ENCODE measurements at places on chromosomes 2 and 18.

DNA sequence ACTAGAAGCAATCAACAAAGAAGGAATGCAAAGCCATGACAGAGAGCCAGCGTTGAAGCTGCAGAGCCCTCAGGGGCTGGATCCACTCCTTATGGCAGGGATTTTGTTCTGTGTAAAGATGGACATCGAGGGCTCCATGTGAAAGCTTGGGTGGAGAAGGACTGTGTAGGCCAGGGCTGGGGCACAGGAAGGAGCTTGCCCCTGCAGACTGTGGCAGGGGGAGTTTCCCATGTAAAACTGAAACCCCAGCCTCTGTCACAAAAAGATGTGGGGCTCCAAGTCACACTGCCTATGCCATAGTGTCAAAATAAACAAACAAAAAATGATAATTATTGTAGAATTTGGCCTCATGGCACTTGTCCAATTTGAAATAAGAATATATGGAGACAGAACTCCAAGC, 408.7 kb upstream of the HS6ST1 start:
- no peak for DNase-seq

DNA sequence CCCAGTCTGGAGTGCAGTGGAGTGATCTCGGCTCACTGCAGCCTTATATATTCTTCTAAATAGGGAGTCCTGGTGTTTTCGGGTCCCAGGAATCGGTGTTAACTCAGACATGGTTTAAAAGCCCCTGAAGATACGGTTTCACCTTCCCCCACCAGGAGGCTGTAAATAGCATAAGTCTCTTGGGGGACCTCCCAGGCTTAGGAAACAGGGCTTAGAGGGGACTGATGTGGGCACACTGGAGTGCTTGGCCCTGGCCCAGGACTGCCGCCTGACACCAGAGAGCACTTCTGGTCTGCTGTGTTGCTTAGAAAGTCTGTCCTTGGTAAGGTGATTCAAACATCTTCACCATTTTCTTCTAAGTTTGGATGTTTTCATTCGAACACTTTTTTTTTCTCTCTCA, 39.7 kb upstream of the MAP4K4 start:
- DNase-seq: no peak

DNA sequence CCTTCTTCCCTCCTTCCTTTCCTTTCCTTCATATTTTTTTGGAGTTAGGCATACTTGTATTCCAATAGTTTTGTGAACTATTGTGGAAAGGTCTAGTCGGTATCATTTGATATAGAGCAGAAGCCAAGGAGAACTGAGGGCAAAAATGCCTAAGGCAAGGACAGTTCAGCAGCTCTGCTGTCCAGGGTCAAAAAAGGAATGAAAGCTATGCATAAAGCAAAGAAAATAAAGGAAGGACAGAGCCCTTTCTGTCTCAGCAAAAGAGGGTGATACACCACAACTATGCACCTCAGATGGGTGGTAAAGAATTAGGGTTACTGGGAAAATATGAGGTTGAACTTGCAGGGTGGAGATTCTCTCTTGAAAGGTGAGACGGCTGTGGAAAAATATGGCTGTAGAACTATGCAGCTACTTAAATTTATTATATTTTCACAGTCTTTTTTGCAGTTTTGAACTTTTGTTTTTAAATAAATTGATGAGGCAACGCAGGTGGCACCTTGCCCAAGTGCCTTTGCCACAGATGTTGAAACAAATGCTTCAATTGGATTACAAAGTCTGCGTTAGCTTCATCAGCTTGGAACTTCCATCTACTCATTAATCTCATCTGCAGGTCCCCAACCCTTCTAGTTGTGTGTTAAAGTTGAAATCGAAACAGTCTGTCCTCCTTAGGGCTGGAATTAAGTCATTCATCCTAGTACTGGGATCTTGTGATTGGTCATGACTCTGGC, 20.8 kb downstream of the LHCGR start:
- no peak for DNase-seq

- no peak for DNase-seq
Measured at GRCh38 chr2:72914589-72915319, 2.6 kb upstream of the EMX1 start.

DNA sequence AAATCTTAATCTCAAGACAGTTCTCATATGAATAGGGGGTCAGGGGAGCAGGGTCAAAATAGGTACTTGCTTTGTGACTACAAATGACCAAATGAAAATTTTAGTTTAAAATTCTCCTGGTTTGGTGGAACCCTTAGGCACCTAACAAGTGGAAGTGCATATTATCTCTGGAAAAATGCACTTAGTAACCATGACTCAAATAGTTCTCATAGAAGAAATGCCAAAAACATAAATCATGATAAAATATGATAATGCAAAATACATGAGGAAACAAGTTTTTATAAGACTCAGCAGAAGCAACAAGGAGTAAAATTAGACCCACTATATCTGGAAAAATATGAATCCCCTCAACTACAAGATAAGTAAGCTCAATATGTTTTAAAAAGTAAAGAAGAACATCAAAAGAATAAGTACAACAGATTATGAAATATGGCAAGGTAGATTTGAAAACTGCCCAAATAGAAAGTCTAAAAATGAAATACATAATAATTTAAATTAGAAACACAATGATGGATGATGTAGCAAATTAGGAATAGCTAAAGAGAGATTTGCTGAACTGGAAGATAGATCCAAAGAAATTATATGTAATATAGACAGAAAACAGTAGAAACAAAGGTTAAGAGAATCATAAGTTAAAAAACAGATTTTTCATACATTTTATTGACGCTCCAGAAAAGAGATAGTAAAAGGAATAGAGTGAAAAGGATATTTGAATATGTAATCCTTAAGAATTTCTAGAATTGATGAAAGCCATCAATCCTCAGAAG, 308.3 kb downstream of the SETBP1 start:
- DNase-seq: no peak

DNA sequence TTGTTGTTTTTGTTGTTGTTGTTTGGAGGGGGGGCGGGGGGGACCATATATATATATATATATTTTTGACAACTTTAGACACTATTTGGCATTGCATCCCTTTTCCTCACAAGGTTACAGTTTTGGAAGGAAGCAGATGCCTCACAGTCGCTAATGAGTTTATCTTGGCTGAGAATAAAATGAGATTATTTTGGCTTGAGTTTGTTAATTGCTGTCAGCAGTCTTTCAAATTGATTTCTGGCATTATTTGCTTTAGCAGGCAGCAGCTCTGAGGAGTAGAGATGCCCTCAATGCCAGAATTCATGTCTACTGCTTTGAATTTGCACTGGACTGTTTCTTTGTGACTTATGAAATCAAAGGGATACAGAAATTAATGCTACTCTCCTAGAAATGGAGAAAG, 595.2 kb upstream of the HNMT start:
- DNase-seq: no peak

GRCh38 chr2:143808166-143808565, 678.9 kb downstream of the ARHGAP15 start:
- DNase-seq: no peak

GRCh38 chr2:197669077-197669476, 6.3 kb downstream of the RFTN2 start:
- DNase-seq: no peak

DNA sequence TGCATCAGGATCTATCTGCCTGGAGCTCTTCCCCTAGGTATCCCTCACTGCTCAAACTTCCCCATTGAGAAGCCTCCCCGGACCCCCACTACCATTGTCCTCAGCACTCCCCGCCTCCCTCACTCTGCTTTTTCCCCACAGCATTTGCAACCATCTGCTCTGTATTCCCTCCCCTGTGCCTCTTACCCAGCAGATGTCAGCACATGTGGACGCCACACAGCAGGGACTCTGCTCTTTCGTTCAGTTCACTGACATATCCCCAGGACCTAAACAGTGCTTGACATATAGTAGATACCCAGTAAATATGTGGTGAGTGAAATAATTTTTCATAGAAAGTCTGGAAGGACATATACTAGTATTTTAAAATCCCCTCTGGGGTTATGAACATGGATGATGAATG, 101.1 kb downstream of the TMEM247 start:
- no peak for DNase-seq

DNA sequence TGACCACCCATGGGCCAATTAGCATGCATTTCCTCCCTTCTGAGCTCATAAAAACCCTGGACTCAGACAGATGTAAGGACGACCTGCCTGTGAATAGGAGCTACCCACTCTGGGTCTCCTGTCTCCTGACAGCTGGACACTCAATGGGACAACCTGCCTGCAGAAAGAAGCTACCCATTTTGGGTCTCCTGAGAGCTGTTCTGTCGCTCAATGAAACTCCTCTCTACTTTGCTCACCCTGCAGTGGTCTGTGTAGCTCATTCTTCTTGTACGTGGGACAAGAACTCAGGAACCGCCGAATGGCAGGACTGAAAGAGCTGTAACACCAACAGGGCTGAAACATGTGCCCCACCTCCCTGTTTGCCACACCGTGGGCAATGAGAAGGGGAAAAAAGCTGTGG, 60.3 kb upstream of the DYNC1I2 start:
- DNase-seq: no peak

GRCh38 chr2:179443180-179443579, 178.5 kb upstream of the SESTD1 start:
- DNase-seq: no peak

DNA sequence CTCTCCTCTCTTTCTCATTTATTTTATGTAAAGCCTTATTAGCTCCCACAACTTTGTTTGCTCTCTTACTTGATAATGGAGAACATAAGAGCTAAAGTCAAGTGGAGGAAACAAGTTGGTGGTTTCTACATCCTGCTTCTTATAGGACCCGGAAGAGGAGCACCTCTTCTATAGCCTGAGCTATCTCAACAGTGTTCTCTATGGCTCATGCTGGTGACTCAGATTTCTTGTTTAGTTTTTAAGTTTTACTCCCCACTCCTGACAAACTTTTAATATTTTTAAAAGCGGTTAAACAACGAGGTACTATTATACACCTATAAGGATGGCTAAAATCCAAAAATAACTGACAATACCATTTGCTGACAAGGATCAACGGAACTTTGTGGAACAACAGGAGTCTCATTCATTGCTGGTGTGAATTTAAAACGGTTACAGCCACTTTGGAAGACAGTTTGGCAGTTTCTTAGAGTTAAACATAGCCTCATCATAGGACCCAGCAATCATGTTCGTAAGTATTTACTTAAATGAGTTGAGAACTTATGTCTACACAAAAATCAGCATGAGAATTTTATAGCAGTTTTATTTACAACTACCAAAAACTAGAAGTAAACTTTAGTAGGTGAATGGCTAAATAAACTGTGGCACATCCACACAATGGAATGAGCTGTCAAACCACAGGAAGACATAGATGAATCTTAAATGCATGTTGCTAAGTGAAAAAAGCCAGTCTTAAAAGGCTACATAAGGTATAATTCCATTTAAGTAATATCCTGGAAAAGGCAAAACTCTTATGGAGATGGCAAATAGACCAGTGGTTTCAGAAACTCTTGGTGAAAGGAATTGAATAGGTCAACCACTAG, 12.7 kb upstream of the CDC42EP3 start:
- no peak for DNase-seq

- no peak for DNase-seq
Measured at GRCh38 chr18:79366177-79367094, 29.3 kb upstream of the NFATC1 start.

GRCh38 chr2:219198974-219199373, 7.6 kb upstream of the ZFAND2B start:
- DNase-seq: no peak

All from kidney capillary endothelial cell (primary cell).